ENCODE measurements at places on chromosomes 3 and 15.

- DNase-seq, result no peak
Observed at GRCh38 chr3:176568189-176568588, 629.1 kb downstream of the TBL1XR1 start.

DNA sequence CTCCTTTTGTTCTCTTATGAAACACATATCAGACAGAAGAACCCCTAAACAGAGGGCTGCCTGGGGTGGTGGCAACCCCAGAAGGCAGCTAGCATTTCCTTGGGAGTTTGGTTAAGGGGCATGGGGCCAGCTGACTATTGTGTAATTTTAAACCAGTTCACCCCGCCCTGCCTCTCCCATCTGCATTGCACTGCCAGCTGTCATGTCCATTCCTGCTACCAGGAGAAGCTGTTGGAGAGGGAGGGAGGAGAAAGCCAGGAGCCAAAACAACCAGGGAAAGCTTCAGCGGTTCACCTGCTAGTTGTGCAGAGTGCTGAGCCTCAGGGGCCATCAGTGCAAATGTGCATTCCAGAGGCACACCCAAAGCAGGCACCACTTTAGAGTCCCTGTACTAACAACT lies 47.6 kb upstream of the ATP1B3 start:
- DNase-seq, result no peak

DNA sequence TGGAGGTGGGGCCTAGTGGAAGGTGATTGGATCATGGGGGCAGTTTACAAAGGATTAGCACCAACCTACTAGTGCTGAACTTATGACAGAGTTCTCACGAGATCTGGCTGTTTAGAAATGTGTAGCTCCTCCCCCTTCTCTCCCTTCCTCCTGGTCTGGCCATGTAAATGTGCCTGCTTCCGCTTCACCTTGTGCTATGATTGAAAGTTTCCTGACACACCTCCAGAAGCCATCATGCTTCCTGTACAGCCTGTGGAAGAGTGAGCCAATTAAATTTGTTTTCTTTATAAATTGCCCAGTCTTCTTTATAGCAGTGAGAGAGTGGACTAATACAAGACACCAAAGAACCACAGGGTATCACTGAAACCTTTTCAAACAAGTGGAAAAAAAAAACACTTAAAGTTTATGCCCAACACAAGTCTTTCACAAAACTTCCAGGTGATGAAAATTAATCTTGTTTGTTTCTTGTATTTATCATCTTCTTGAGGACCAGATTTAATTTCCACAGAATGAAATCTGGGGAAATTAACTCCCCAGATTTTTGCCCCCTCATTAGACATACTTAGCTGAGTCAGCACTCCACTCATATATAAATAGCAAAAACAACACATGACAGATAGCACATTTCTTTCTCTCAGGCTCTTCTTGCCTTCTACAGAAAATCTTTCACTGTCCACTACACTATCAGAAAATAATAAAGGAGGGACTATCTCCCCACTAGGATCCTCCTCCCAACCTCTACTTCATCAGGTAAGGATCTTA lies 847.2 kb downstream of the TUSC7 start:
- no peak for DNase-seq

- DNase-seq, result no peak
Observed at GRCh38 chr15:95091444-95091843, 860.1 kb downstream of the MCTP2 start.

DNA sequence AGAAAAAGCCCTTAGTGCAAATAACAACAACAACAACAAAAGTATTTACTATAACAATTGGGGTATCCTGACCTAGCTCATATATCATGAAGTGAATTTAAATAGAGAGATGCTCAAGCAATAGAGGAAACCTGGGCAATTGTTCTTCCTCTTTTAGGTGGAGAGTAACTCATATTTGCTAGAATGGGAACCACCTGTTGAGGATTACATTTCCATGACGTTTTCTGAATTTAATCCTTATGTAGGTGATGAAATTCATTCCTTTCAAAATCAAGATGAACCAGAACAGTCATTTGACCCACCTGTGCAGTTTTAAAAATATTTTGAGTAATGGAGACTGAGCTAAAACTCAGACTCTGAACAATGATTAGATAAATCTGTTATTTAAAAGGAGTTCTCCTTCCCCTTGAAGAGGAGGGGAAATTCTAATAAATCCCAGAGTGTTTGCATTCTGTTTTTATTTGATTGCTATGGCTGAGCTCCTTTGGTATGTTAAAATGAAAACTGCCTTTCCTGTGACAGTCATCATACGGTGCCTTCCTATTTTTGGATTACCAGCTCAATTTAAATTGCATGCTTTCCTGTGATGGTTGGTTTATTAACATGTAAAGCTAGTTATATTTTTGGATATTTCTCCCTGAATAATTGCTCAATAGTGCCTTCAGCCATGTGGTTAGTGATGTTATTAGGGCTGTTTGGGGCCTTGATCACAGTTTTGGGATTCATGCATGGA lies 24.3 kb downstream of the VPS8 start:
- no peak for DNase-seq

Measured in NCI-H774 (cell line).